Adipocyte (in vitro differentiated cells): ENCODE measurements at places on chromosomes 5 and 9.
A peak's percentile ranks its signal among the peaks of the same experiment; 100 is the strongest.

DNA sequence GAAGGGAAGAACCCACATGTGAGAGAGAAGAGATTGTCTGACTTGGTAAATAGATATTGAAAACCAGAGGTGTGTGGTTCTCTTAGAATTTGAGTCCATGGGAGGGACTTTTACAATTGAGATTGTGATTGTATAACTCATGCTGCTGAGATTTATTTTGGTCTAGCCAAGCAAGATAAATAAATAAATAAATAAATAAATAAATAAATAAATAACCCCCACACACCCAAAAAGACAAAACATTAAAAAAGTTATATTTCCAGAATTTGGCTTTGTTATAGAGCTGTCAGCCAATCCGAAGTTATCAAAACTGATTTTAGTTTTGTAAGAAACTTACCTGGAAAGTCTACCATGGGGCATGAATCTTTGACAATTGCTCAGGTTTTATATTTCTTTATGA lies 416.6 kb downstream of the ZSWIM6 start:
- DNase-seq: no peak

- DNase-seq: peak; percentile 3
Observed at GRCh38 chr9:133787754-133788025, 49.5 kb upstream of the SARDH start.

- DNase-seq: no peak
Observed at GRCh38 chr5:177508837-177509236, 789 bp downstream of the DOK3 start.

DNA sequence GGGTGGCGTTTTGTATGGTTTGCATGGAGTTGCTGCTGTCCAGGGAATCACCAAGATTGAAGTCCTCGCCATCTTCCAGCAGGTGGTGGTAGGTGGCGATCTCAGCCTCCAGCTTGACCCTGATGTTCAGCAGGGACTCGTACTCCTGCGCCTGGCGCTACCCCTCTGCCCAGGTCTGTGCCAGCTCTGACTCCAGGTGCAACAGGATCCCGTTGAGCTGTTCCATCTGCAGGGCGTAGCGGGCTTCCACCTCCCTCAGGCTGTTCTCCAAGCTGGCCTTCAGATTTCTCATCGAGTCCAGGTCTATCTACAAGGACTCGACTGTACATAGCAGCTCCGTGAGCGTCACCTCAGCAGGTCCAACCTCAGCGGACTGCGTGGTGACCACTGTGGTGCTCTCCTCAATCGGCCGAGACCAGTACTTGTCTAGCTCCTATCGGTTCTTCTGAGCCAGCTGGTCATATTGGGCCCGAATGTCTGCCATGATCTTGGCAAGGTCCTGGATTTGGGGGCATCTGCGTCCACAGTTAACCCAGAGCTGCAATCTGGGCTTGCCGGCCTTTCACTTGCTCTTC lies 1584.8 kb upstream of the ACO1 start:
- no peak for DNase-seq

DNA sequence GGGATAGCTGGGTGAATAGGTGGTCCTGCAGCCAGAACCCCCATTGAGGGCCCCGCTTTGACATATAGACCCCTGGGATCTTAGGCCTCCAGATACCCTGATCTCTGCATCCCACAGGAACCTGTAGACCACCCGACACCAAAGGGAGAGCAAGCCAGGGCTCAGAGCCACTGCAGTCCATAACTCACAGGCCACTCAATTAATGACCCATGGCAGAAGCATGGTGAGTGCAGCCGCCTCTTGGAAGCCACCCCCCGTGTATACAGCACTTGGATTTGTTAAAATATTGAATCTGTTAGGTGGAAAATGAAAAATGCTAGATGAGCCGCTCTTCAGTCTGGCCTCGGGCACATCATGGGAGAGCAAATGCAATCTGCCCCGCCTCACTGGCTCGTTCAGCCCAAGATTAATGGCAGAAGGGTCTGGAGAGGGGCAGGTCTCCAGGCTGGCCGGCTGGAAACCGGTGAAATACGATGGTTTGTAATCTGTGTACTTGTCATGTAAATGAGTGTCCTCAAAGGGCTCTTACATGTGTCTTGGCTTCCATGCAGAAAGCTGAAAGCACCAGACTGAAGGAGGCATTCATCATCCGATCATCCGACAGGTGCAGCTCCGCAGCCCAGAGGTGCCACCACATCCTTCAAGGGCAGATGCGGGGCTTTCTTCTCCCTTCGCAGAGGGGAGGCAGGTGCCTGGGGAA lies 111.3 kb downstream of the OLFM1 start:
- no peak for DNase-seq

DNA sequence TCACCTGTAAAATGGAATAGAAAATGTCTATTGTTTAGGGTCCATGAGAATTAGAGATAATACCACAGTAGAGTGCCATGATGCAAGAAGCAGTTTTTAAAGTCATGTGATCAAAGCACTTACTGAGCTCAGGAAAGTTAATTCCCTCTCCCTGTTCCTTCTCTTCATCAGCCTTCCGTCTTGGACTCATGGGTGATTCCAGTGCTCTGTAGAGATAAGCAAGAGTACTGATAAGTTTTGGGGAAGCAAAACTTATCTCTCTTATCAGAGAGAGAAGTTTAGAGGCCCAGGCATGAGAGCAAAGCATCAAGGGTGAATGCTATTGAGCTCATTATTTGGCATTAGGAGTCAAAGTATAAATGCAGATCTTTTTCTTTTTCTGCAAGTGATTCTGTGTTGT lies 410.1 kb downstream of the AGTPBP1 start:
- DNase-seq: no peak

- DNase-seq: no peak
Observed at GRCh38 chr5:5481206-5481605, 58.7 kb downstream of the ICE1 start.

- DNase-seq: peak; percentile 82
Observed at GRCh38 chr5:121273833-121274433, 577.7 kb upstream of the FTMT start.

DNA sequence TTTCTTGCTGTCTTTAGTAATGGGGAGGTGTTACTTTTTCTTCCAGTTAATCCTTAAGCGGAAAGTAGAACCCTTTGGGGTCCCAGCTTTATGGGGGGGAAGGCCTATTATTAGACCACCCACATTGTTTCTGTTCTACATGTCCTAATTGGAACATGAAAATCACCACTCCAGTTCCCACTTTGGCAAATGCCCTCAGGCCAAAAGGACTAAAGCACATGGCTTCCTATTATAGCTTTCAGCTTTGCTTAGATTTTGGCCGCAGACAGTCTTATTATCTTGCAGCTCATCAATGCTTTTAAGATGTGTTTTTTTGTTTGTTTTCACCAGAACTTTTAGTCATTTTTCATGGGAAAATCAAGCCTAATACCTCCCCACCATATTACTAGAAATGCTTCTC lies 296.8 kb upstream of the ANKH start:
- no peak for DNase-seq

- DNase-seq: no peak
Observed at GRCh38 chr5:175246889-175247520, 197.0 kb downstream of the DRD1 start.

DNA sequence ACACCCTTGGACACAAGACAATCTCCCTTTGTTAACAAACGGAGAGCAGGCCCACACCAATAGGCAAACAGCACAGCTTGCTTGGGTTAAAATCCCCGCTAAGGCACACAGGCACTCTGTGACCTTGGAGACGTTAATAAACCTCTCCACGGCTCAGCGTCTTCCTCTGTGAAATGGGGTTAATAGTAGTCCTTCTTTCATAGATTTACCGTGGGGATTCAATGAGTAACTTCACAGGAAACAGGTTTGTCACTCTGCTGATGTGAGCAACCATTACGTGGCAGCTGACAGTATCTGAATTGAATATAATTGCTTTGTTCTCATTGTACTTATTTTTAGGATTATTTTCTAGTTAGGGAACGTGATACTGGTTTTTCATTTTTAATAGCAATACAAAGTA lies 65.2 kb upstream of the ADRA1B start:
- no peak for DNase-seq

DNA sequence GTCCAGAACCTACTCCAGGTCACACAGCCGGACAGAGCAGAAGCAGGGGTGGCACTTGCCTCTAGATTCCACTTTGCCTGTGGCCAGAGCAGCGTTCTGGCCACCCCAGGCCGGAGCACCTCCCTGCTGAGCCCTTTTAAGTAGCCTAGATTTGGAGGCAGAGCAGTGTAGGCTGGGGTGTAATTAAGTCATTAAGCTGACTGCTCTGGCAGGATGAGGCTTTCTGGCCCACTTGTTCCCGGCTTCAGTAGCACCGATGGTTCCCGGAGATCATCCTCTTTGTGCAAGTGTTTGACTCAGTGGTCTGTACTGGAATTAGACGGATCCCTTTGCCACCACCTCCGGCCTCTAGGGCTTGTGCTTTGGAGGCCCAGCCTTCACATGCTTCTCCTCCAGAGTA lies 281.9 kb upstream of the ANKRD55 start:
- no peak for DNase-seq

- DNase-seq: no peak
Observed at GRCh38 chr5:111699976-111700375, 57.0 kb downstream of the NREP start.

DNA sequence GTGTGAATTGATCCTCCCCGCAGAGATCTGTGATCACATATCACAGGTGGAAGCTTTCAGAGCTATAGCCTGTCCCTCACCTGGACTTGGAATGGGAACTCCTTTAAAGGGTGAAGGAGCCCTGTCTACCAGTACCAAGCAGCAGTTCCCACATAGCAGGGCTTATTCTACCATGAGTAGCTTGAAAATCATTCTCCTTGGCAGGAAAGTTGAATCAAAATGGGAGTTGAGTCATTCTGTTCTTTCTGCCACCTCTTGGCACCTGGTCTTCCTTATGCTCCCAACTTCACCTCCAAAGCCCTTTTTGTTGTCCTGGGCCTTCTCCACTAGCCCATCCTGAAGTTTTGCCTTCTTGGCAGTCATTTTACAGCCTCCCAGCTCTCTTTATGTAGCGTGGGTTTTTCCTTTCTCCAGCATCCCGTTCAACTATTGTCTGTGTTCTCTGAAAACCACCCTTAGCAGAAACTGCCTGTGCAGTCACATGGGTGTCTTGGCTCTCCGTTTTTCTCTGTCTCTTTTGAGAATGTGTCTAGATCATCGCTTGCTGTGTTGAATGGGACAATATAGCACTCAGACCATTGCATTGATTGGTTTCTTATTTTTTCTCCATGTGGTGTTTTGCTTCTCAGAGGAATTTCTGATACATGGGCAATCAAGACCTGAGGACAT lies 222.2 kb downstream of the AOPEP start:
- DNase-seq: no peak

DNA sequence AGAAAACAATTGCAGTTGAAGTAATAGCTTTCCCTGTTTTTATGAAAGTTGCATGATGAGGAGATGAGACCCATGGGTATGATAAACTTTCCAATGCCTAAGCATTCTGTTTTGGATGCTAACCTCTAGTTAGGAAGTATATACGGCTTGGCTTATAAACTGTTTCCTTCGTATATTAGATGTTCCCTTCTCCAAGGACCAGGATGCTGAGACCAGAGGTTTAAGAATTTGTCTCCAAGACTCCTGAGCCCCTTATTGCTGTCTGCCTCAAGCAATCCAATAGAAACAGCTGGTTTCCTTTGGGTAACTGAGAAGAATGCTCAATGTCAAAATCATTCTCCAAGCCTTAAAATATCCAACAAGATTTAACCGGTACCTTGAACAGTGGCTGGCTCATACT lies 12.2 kb upstream of the TNC start:
- DNase-seq: no peak

DNA sequence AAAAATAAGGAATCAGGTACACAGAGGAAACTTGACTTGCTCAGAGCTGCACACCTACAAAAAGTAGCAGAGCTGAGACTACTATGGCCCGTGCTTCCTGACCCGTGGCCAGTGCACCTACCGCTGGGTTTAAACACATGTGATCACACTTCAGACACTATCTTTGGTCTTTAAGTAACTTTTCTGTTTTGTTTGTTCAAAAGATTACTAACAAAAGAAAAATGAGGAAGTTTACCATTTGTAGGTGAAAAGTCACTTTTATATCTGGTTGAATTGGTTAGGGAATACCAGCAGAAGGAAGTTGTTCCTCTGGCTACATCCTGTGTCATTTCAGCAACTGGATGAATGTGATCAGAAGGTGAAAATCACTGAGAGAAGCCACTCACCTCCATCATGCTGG lies 6.5 kb upstream of the SYK start:
- no peak for DNase-seq

DNA sequence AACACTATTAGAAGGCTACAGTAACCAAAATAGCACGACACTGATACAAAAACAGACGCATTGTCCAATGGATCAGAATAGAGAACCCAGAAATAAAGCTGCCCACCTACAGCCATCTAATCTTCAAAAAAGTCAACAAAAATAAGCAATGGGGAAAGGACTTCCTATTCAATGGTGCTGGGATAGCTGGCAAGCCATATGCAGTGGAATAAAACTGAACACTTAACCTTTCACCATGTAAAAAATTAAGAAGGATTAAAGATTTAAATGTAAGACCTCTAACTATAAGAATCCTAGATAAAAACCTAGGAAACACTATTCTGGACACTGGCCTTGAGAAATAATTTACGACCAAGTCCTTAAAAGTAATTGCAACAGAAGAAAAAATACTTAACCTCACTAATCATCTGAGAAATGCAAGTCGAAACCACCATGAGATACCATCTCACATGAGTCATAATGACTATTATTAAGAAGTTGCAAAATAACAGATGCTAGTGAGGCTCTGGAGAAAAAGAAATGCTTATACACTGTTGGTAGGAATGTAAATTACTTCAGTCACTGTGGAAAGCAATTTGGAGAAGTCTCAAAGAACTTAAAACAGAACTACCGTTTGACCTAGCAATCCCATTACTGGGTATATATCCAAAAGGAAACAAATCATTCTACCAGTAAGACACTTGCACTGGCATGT lies 203.3 kb upstream of the CDH9 start:
- DNase-seq: peak; percentile 96

DNA sequence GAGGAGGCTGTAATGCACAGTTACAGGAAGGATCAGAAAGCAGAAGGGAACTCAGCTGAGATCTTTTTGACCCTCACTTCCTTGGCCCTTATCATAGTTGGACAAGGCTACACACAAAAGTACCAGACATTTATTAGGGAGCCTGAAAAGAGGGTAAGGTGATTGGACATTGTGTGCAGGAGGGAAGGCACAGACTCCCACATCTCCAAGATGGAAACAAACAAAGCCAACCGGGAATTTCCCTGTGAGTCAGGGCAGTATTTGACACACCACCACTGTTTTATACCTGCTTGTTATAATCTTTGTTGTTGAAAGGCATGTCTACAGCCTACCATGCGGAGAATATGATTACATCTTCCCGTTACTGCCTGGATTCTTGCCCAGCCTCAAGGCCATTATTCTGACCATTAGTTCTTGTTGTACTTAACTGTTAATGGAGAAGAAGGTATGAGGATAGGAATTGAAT lies 3.0 kb upstream of the CCNG1 start:
- no peak for DNase-seq

- no peak for DNase-seq
Observed at GRCh38 chr5:148810823-148811222, 15.6 kb upstream of the ADRB2 start.

DNA sequence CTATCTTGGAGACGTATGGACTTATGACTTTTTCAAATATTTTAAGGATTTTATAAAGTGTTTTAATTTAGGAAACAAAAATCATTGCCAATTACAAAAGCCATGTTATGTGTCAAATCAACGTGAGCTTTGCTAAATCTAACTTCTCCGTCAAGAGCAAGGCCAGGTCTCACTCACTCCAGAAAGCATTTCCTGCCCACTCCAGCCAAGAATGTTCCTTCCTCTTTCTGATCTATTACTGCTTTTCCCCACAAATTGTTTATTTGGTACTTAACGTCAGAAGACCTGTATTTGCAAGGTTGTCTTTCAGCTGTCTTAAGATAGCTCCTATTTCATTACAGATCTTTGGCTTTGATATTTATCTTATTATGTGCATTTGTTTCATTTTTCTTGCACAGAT lies 193.5 kb upstream of the HAPLN1 start:
- DNase-seq: no peak

- DNase-seq: no peak
Observed at GRCh38 chr5:62594364-62594984, 15.9 kb downstream of the LRRC70 start.
